ENCODE measurements at places on chromosomes 3 and 15.

- H3K27me3 ChIP-seq = peaks cover 10% of the 10 kb centered on the region
- H3K4me1 ChIP-seq = peaks cover 16% of the 10 kb centered on the region
- no peaks in the 10 kb centered on the region for H3K36me3 ChIP-seq
- DNase-seq = no peak
- H3K4me3 ChIP-seq = peak overlapping the region; percentile 59
- H3K27ac ChIP-seq = no peak overlapping the region
Measured at GRCh38 chr3:28575746-28576613, 227.4 kb upstream of the AZI2 start.

- H3K4me1 ChIP-seq = peaks cover 65% of the 10 kb centered on the region
- peak overlapping the region; percentile 89 for H3K27ac ChIP-seq
- peak overlapping the region; percentile 81 for H3K4me3 ChIP-seq
- DNase-seq = peak; percentile 65
- no peaks in the 10 kb centered on the region for H3K27me3 ChIP-seq
Measured at GRCh38 chr3:48428572-48429316, 1.1 kb downstream of the PLXNB1 start.

GRCh38 chr3:14948609-14949038 is 1.2 kb downstream of the NR2C2 start:
- H3K27me3 ChIP-seq = no peaks in the 10 kb centered on the region
- H3K36me3 ChIP-seq = no peaks in the 10 kb centered on the region
- peak overlapping the region; percentile 4 for H3K27ac ChIP-seq
- no peak for DNase-seq

DNA sequence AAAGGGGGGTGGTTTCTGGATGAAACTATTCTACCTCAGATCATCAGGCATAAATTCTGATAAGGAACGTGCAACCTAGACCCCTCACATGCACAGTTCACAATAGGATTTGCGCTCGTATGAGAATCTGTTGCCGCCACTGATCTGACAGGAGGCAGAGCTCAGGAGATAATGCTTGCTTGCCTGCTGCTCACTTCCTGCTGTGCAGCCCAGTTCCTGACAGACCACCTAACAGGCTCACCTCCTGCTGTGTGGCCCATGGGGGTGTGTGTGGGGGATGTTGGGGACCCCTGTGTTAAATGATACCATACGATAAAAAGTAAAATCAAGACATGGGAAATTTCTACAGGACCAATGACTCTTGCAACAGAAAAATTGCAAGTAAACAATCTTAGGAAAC is 24.0 kb downstream of the CP start:
- no peak overlapping the region for H3K4me3 ChIP-seq
- H3K27ac ChIP-seq = peak overlapping the region; percentile 13
- DNase-seq = no peak
- peaks cover 57% of the 10 kb centered on the region for H3K36me3 ChIP-seq
- H3K27me3 ChIP-seq = no peaks in the 10 kb centered on the region

DNA sequence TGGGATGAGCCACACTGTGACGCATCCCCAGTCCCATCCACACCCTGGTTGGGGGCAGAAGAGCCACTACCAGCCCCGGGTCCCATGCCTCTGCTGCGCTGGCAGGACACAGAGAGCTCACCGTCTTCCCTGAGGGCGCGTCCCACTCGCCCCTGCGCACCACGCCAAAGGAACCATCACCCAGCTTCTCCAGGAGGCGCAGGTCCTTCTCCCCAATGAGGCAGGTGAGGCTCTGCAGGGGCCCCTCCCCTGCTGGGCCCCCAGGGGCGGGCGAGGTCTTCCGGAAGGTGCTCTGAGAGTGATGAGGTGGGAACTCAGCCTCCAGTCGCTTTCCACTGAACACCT is 23.7 kb downstream of the TNK2 start:
- no peak overlapping the region for H3K4me3 ChIP-seq
- no peaks in the 10 kb centered on the region for H3K27me3 ChIP-seq
- DNase-seq = no peak
- peaks cover 7% of the 10 kb centered on the region for H3K36me3 ChIP-seq
- H3K27ac ChIP-seq = no peak overlapping the region

- no peak overlapping the region for H3K4me3 ChIP-seq
- H3K36me3 ChIP-seq = no peaks in the 10 kb centered on the region
- no peaks in the 10 kb centered on the region for H3K4me1 ChIP-seq
- H3K27me3 ChIP-seq = no peaks in the 10 kb centered on the region
- no peak overlapping the region for H3K27ac ChIP-seq
- no peak for DNase-seq
Measured at GRCh38 chr3:107831590-107831989, 259.2 kb downstream of the CD47 start.

DNA sequence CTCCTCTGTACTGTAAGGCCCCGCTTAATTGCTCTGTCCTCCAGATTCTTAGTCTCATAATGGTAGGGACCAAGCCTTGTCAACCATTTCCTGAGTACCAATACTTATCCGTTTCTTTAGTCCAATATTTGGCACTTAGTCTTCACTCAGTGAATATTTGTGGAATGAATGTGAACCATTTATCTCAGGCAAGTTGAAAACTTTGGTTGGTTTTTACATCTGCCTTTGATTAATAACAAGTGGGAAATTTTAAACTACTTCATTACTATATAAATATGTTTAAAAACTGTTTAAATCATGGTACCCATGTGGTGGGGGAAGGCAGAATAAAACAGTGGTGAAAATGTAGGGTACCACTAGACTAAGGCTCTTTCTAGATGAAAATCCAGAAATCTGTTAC is 15.2 kb downstream of the CA12 start:
- no peak overlapping the region for H3K27ac ChIP-seq
- no peaks in the 10 kb centered on the region for H3K4me1 ChIP-seq
- no peak overlapping the region for H3K4me3 ChIP-seq
- H3K36me3 ChIP-seq = no peaks in the 10 kb centered on the region
- no peak for DNase-seq

- no peaks in the 10 kb centered on the region for H3K4me1 ChIP-seq
- H3K27ac ChIP-seq = no peak overlapping the region
- H3K27me3 ChIP-seq = no peaks in the 10 kb centered on the region
Measured at GRCh38 chr3:54917862-54918261, 10.0 kb downstream of the LRTM1 start.

DNA sequence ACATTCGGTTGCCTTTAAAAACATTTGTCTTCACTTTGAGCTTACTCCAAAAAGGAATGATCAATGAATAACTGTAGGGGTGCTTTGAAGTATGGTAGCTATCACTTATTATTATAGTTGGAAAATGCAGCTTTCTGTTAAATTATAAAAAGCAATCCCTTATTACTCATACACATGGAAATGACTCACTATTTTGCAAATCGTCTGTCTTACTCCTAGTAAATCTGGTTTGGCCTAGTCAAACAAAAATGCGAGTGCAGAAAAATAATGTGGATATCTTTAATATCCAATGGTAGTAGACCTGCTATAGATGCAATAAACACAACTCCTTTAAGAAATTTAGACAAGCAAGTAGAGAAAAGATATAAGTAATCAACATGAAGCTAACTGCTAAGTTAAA is 112.5 kb downstream of the ZIC1 start:
- H3K27me3 ChIP-seq = no peaks in the 10 kb centered on the region
- no peak overlapping the region for H3K4me3 ChIP-seq
- no peak overlapping the region for H3K27ac ChIP-seq
- no peaks in the 10 kb centered on the region for H3K4me1 ChIP-seq
- no peak for DNase-seq

DNA sequence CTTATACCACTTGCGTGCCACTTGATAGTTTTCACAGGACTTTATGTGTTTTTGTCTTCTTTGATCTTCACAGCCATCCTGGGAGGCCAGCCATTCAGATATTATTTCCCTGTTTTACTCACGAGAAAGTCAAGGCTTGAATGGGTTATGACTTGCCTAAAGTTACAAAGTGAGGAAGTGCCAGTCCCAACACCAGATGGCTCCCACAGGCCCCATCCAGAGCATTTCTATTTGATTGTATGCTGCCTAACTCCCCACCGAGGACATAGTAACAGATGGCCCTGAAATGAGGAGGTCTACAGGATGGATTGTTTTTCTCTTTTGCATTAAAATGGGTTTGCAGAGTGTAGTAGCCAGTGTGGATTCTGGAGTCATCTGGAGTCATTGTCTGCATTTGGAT is 74.5 kb downstream of the SPTSSB start:
- no peak overlapping the region for H3K27ac ChIP-seq
- H3K36me3 ChIP-seq = no peaks in the 10 kb centered on the region
- no peaks in the 10 kb centered on the region for H3K4me1 ChIP-seq
- no peak overlapping the region for H3K4me3 ChIP-seq
- no peak for DNase-seq

DNA sequence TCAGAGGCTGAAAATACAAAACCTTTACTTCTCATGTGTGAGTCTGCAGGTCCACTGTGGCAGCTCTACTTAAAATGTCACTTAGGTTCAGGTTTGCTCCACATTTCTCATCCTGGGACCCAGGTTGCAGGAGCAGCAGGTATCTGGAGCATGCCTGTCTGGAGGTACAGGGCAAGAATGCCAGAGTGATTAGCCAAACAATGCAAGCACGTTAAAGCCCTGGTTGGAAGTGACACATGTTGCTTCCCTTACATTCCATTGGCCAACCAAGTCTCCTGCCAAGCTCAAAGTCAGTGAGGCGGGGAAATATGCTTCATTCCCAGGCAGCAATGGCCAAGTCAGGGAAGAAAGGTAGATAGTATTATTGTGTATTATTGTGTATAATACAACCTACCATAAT is 76.8 kb upstream of the ARL6 start:
- H3K27me3 ChIP-seq = no peaks in the 10 kb centered on the region
- no peak overlapping the region for H3K27ac ChIP-seq
- H3K4me1 ChIP-seq = no peaks in the 10 kb centered on the region

DNA sequence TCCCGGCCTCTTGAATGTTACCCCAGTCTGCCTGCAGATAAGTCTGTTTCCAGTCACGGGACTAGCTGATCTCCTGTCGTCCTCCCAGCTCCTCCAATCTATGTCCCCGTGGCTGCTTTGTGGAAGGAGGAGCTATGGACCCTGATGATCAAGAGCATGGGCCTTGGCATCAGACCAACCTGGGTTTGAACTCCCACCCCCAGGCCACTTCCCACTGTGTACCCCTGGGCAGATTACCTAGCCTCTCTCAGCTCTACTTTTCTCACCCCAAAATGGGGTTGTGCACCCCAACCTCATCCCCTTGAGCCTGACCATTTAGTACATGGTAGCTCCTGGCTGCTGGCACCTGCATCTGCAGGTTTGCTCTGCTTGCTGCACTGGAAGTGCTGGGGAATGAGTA is 55.8 kb downstream of the GASK1A start:
- H3K27ac ChIP-seq = no peak overlapping the region
- no peaks in the 10 kb centered on the region for H3K27me3 ChIP-seq
- DNase-seq = peak; percentile 10
- no peaks in the 10 kb centered on the region for H3K36me3 ChIP-seq

DNA sequence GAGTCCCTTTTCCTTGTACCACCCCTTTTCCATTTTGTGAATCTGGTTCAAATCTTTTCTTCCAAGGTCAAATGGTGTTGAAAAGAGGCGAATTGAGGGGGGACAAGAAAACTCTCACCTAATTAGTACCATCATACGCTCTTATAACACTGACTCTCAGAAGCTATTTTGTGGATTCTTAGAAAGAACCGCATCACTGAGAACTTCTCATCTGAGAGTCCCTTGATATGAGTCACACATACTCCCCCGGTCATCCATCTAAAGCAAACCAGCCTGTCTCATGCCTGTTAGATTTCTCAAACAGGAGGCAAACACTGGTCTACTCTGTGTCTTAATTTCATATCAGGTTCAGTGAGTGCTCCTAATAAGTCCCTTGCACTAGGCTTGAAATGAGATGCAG is 76.5 kb upstream of the SPRED1 start:
- H3K4me3 ChIP-seq = no peak overlapping the region
- no peak for DNase-seq
- H3K36me3 ChIP-seq = no peaks in the 10 kb centered on the region
- no peak overlapping the region for H3K27ac ChIP-seq
- no peaks in the 10 kb centered on the region for H3K4me1 ChIP-seq

DNA sequence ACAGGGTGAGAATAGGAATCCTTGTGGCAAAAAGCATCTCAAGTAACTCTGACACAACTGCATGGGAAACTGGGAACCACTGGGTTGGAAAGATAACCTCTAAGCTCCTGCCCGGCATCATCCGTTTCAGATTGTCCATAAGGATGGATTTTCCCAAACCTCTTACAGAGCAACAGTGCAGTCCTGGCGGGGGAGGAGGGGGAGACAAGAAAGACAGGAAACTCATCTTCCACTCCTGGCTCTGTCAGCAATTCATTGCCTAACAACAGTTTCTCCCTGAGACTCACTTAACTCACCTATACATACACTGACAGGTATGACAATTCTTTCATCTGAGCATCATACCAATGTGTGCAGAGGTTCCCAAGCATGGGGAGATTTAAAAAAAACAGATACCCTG is 279.0 kb downstream of the RPLP1 start:
- no peaks in the 10 kb centered on the region for H3K36me3 ChIP-seq
- no peak overlapping the region for H3K4me3 ChIP-seq
- DNase-seq = no peak
- no peaks in the 10 kb centered on the region for H3K27me3 ChIP-seq
- H3K27ac ChIP-seq = no peak overlapping the region

GRCh38 chr15:76006136-76006778 is 6.0 kb downstream of the NRG4 start:
- peaks cover 4% of the 10 kb centered on the region for H3K4me1 ChIP-seq
- no peaks in the 10 kb centered on the region for H3K36me3 ChIP-seq
- no peak for DNase-seq
- H3K27me3 ChIP-seq = no peaks in the 10 kb centered on the region
- H3K4me3 ChIP-seq = no peak overlapping the region

- no peaks in the 10 kb centered on the region for H3K27me3 ChIP-seq
- no peak for DNase-seq
- no peaks in the 10 kb centered on the region for H3K4me1 ChIP-seq
- H3K27ac ChIP-seq = no peak overlapping the region
- no peaks in the 10 kb centered on the region for H3K36me3 ChIP-seq
Measured at GRCh38 chr3:3629911-3630310, 169.3 kb upstream of the LRRN1 start.

- no peak overlapping the region for H3K27ac ChIP-seq
- peak; percentile 26 for DNase-seq
- H3K4me1 ChIP-seq = no peaks in the 10 kb centered on the region
- no peaks in the 10 kb centered on the region for H3K36me3 ChIP-seq
- no peaks in the 10 kb centered on the region for H3K27me3 ChIP-seq
- no peak overlapping the region for H3K4me3 ChIP-seq
Measured at GRCh38 chr15:25179673-25180511, 225.1 kb downstream of the SNRPN start.

DNA sequence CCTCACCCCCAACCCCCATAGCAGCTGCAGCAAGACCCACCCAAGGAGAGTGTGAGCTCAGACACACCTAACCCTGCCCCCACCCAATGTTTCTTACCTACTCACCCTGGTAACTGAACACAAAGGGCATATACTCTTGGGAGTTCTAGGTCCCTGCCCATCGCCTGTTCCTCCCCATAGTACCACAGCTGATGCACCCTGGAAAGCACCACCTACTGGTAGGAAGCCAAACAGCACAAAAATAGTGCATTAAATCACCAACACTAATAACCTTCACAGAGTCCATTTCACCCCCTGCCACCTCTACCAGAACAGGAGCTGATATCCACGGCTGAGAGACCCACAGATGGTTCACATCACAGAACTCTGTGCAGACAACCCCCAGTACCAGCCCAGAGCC is 245.2 kb downstream of the EFHB start:
- H3K36me3 ChIP-seq = no peaks in the 10 kb centered on the region
- H3K4me3 ChIP-seq = no peak overlapping the region
- H3K27me3 ChIP-seq = no peaks in the 10 kb centered on the region
- no peak overlapping the region for H3K27ac ChIP-seq

- H3K27ac ChIP-seq = no peak overlapping the region
- no peak for DNase-seq
- H3K27me3 ChIP-seq = no peaks in the 10 kb centered on the region
- H3K4me3 ChIP-seq = no peak overlapping the region
- H3K36me3 ChIP-seq = no peaks in the 10 kb centered on the region
- peaks cover 2% of the 10 kb centered on the region for H3K4me1 ChIP-seq
Measured at GRCh38 chr15:90008607-90009006, 7.5 kb downstream of the ZNF710 start.
